ENCODE measurements at places on chromosomes 16 and 17. TPM values are rescaled to one million over a fixed set of nuclear protein-coding genes. Genes with fewer than 3 reads are reported as not detected.

The TOM1L1 gene
- total RNA-seq, result 39.2 TPM

The HIC1 gene
- total RNA-seq, result 1.5 TPM

The CCDC182 gene
- total RNA-seq, result not detected

The GDPD1 gene
- 0.90 TPM for total RNA-seq

The TMEM204 gene
- total RNA-seq, result not detected

The CD300LB gene
- 0.12 TPM for total RNA-seq

The CXCL16 gene
- total RNA-seq, result 20.2 TPM

The MPO gene
- not detected for total RNA-seq

The SLC9A5 gene
- 1.8 TPM for total RNA-seq

The RANGRF gene
- total RNA-seq, result 50.8 TPM

The DPEP2NB gene
- not detected for total RNA-seq

The CHST4 gene
- total RNA-seq, result 0.08 TPM

The RILP gene
- total RNA-seq, result 17.9 TPM

The C16orf46 gene
- 0.85 TPM for total RNA-seq

The NUPR1 gene
- 15.5 TPM for total RNA-seq

All from A549 treated with DMSO at 1 μM for 4 hours (cell line).